NCI-H2081 (cell line): ENCODE measurements at places on chromosomes 7 and 10.

DNA sequence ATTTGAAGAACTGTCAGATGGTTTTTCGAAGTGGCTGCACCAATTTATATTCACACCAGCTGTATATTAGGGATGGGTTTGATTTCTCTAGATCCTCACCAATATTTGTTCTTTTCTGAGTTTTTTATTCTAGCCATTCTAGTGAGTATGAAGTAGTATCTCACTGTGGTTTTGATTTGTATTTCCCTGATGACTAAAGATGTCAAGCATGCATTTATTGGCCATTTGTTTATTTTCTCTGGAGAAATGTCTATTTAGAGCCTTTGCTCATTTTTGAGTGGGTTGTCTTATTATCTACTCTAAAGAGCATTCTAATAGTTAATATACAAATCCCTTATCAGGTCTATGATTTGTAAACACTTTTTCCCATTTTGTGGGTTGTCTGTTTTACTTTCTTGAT, 123.9 kb downstream of the PCLO start:
- no peak for DNase-seq

- DNase-seq: no peak
Measured at GRCh38 chr7:29652556-29652955, 88.9 kb downstream of the PRR15 start.

DNA sequence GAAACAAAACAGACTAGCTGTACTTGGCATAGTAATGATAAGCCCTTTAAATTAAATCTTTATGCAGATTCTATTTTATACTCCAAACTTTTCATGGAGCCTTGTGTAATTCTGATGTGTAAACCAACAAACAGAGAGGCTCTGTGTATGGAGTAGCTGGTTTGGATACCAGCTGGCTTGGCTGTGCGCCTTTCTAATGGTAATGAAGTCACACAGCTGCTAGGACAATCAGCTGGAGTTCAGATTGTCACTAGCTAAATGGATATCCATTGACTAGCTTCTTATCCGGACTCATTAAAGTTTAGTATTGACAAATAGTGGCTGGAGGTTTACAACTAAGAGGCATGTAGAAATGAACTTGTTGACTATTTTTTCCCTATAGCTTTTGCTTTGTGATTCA, 398.4 kb downstream of the DGKB start:
- peak; percentile 42 for DNase-seq

DNA sequence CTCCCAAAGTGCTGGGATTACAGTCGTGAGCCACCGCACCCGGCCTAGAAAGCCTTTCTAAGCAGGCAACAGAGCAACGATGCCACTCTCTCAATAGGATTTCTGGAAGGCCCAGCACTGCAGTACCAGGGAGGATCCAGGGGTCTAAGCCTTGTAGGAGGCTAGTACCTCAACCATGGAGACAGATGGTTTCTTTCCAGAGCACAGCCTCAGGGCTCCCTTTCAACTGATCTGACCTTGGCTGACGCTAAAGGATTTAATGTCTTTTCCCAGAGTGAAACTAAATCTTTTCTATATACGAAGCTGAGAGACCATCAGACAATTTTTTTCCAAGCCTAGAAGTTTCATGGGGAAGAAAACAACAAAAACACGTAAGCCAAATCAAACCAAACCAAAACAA, 78.0 kb downstream of the WDR11 start:
- no peak for DNase-seq

- no peak for DNase-seq
Measured at GRCh38 chr10:125144693-125145623, 15.4 kb downstream of the CTBP2 start.

DNA sequence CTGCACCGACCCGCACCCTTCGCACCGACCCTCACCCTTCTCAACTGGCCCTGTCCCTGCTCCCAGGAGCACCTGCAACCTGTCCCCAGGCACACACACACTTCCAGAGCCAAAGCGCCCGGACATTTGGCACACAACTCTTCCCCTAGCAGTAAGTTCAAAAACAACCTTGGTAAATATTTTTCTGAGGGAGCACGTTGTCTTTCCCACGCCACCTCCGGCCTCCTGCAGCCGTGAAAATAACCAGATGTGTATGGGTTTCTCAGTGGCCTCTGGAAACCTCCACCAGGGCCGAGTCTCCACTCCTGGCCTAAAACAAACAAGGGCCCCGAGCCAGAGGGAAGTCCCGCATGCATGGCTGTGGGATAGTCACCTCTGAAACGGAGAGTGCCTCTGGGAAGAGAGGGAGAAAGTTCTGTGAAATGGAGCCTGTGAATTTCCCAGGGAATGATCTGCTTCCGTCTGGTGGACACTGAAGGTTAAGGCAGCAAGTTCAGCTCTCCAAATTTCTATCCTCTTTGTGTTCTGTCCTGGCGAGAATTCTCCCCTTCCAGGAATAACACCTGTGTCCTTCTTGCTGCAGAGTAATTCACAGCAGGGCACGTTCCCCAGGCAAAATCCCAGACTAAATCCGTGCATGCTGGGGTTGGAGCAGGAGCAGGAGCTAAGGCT, 15.8 kb downstream of the PODXL start:
- no peak for DNase-seq
